EL (cell line): ENCODE measurements at places on chromosomes 13 and 19.

- DNase-seq, result peak; percentile 88
Observed at GRCh38 chr13:85528491-85529217, 270.6 kb downstream of the SLITRK6 start.

GRCh38 chr19:4256563-4256962 lies 9.7 kb downstream of the YJU2 start:
- DNase-seq, result no peak

- DNase-seq, result peak; percentile 68
Observed at GRCh38 chr19:33293255-33294057, 8.9 kb downstream of the CEBPA start.

DNA sequence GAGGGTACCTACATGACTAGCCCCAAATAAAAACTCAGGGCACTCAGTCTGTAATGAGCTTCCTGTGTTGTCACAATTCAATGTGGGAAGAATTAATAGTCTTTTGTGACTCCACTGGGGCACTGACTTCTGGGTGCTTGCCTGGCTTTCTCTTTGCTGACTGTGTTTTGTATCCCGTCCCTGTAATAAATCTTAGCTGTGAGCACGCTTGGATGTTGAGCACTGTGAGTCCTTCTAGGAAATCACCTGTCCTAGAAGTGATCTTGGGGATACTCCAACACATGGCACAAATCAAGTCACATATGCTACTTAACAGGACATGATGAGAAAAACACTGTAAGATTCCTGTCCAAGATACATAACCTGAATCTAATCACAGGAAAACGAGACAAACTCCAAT lies 83.0 kb downstream of the USP12 start:
- DNase-seq, result no peak

- no peak for DNase-seq
Observed at GRCh38 chr13:72259528-72259927, 392.5 kb upstream of the DACH1 start.

DNA sequence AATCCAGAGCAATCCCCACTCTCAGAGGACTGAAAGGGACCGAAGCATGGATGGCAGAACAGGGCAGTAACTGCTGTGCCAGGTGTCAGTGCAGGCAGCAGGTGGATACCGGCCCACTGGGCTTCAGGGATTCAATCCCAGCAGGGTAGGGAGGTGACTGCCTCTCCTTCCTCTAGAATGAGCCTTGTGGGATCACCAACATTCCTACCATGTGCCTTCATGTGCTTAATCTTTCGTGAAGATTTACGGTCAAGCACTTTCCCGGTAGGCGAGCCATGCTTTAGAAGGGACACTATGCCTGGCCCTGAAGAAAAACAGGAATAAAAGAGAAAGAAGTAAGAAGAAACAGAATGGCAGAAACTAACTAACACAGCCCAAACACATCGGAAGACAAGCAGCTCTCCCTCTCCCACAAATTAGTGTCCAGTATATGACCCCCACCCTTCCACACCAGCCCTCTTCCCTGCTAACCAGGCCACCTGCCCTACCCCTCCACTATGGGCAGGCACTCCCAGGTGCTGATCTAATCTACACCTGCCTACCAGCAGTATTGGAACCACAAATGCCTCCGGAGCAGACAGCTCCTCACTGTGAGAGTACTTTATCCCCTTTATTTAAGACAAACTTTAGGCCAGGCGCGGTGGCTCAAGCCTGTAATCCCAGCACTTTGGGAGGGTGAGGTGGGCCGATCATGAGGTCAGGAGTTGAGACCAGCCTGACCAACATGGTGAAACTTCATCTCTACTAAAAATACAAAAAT lies 162.5 kb downstream of the NUFIP1 start:
- DNase-seq, result no peak

DNA sequence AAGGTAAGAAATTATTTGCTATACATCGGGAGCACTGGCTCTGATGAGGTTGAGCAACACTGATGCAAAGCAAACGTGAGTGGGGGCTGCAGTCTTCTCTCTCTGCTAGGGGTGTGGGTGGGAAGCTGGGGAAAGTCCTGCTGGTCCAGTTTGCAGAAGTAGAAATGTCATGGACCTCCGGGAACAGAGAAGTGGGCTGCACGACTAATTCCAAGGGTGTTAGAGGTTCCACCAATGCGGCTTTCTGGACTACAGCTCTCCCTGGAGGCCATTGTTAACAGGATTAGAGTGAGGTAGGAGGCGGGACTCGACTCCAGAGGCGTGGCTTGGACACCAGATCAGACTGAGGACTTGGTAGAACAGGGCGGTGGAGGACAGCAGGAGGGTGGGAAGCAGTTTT lies 5.7 kb upstream of the FBXO27 start:
- DNase-seq, result peak; percentile 49

- peak; percentile 28 for DNase-seq
Observed at GRCh38 chr19:41866284-41866683, 6.2 kb downstream of the RPS19 start.

DNA sequence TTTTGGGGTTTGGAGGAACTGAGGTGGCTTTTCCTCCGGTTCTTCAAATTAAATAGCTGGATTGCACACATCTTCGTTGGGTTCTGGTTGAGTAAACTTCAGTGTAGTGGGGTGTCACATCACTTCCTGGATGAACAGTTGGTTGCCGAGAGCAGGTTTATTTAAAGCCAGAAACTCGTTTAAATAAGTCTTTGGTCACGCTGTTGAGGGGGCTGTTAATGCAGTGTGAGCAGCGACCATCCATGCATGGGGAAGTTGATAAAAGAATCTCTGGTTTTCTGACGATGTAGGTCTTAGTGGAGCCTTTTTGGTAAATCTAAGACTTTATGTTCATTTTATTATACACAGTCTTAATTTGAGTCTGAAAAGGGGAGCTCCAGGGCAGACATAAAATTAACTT lies 351.2 kb upstream of the ARGLU1 start:
- DNase-seq, result no peak

GRCh38 chr13:24564881-24565280 lies 52.3 kb upstream of the PARP4 start:
- no peak for DNase-seq

GRCh38 chr13:93309886-93310523 lies 83.4 kb downstream of the GPC6 start:
- DNase-seq, result peak; percentile 9

DNA sequence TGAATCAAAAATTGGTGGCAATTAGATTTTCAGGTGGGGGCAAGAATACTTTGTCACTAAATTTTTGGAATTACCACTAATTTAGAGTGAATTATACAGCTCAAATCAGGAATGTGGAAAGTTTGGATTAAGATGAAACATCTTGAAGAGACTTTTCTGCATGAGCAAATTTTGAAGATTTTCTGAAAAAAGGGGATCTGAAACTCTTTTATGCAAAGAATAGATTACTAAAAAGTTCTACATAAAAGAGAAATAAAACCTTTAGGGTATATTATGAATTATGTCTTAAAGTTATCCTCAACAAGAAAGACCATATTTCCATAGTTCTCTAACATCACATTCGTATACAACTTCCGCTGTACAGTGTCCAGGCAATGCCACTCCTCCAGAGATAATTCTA lies 36.7 kb downstream of the ZNF93 start:
- no peak for DNase-seq

GRCh38 chr19:44824761-44825160 lies 15.9 kb downstream of the BCAM start:
- no peak for DNase-seq

DNA sequence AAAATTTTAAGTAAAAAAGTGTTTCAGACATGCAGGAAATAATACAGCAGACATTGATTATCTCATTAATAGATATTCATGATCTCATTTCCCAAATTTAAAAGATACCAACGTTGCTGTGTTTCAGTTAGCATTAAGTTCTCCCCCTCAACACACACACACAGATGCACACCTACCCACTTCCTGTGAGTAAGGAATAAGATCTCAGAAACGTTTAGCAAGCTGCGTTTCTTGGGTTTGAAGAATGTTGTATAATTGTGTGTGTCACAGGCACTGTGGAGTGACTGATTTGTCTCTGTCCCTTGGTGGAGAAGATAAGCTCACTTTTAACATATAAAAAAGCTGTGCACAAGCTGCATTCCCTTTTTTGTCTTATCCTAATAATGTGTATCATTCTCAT lies 196.8 kb downstream of the PDS5B start:
- DNase-seq, result peak; percentile 39
